GM03348 (cell line): ENCODE measurements at places on chromosomes 5 and 9.

GRCh38 chr5:10304932-10305331 is 2.8 kb downstream of the CMBL start:
- DNase-seq = no peak

DNA sequence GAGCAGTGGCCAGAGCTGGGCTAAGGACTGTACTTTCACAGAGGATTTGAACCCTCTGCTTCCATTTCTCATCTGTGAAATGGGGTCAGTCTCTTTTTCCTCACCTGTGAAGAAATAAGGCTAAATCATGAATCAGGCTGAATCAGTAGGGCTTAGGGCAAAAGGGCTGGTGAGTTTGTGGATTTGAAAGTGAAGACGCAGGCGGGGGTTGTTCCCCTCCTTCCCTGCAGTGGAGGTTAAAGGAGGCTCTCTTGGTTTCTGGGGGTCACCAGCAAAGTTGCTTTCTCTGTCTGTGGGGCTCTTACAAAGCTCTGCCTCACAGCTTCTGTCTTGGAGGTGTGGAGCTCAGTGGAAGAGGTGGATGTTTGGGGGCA is 17.6 kb upstream of the NDST1 start:
- no peak for DNase-seq

- no peak for DNase-seq
These were observed 40.2 kb downstream of the ACO1 start for GRCh38 chr9:32424616-32425015.

GRCh38 chr5:171825051-171825450 is 39.4 kb downstream of the SMIM23 start:
- DNase-seq = no peak

GRCh38 chr5:159669559-159669958 is 246.7 kb upstream of the ADRA1B start:
- DNase-seq = no peak
